ENCODE measurements at places on chromosomes 3 and 15.
A peak's percentile ranks its signal among the peaks of the same experiment; 100 is the strongest.

DNA sequence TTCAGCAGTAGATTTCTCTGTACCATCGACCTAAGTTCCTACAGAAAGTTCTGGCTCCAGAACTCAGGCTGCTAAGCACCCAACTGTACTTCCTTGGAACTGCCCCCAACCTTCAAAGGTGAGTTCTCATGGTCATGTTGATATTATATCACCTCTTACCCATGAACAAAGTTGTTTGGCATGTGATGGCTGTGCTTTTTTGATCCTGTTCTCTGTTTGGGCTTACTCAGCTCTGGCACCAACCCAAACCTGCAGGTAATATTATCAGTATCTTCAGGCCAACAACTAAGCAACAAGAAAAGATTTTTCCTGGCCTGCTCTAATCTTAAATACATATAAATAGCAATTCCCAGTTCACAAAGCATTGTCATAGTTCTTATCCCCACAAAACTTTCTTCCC is 318.7 kb upstream of the LMCD1 start:
- DNase-seq = no peak

GRCh38 chr3:138890555-138891187 is 55.9 kb upstream of the PIK3CB start:
- DNase-seq = no peak

DNA sequence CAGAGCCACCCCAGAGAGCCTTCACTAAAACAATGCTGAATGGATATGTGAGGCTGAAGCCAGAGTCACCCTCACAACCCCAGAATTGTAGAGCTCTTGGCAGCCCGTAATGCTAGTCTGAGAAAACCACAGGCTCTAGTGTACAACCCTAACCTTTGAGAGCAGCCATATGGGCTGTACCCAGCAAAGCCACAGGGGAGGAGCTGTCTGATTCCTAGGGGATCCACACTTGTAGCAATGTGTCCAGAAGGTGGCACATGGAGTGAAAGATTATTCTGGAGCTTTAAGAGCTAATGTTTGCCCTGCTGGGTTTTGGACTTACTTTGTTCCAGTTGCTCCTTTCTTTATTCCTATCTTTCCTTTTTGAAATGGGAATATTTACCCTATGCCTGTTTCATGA is 626.8 kb downstream of the GRM7 start:
- no peak for DNase-seq

DNA sequence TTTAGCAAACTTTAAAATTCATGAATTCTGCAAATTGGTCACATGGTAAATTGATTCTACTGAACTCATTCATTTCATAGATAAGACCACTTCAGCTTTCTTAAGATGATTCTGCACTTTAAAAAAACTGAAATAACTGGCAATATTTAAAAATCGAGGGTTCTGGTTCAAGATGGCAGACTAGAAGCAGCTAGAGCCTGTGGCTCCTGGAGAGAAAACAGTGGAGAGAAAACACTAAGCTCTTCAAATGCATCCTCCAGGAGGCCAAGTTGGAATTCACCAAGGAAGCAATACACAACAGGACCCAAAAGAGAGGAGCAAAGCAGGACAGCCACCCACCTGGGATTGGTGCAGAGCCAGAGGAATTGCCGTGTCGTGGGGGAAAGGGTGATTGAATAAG is 132.1 kb downstream of the SPATA16 start:
- DNase-seq = no peak

DNA sequence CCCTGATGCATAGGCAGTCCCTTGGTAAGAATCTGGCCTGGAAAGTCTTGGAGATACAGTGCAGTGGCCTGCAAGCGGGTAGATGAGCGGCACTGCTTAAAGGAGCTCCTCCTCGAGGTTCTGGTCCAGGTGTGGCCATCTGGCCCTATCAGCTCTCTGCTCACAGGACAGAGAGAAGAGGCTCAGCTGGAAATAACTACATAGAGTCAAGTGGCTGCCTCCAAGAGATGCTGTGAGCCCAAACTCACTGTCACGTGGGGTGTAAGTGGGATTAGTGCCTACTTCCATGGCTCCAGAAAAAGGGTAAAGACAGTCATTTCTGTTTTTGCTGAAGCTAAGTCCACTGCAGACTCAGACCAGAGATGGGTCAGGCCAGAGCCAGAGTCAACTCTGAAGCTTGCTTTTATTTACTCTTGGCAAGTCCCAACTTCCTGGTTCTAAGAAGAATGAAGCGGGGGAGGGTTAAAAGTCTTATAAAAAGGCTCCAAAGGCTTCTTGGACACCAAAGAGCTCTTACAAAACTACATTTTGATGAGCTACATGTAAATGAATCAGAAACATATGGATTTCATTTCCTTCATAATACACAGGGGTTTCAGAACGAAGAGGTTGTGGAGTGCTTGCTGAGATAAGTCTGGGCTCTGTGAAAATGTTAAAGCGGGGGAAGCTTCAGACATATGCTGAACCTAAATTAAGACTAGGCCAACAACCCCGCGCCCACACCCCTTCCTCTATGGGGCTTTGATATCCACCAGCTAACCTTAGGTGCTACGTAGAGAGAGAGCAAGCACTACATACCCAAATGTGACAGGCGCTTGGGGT is 77.1 kb downstream of the PDZRN3 start:
- no peak for DNase-seq

- DNase-seq = no peak
Measured at GRCh38 chr15:81021321-81021720, 20.6 kb downstream of the TLNRD1 start.

DNA sequence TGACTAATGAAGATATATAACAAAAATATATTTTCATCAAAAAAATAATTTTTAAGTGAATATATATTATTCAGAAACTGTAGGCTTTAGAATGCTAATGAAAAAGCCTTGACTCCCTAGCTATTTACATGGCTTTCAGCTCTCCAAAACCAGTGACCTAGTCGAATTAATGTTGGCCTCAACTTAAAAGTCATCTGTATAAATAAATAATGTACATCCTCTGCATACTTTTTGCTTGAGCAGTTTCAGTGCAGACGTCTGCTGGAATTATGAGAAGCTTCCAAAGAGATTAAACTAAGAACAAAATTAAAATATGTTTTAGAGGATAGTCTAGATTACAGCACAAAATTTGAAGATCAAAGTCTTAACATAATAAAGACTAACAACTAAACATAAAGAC is 520.4 kb upstream of the ALCAM start:
- DNase-seq = no peak

DNA sequence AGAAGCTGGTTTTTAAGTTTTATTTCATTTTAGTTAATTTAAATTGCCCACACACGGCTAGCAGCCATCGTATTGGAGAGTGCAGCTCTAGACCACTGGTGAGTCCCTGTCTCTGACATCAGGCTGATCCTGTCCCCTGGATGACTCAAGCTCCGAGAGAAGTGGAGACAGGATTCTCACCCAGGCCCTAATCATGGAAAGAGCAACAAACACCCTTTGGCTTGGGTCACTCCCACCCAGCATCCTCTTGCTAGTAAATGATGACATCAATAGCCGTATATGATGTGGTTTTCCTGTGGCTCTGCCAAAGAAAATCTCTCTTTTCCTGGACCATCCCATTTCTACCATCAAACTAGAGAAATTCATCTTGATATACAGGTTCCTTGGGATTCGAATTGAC is 182.2 kb downstream of the NTRK3 start:
- no peak for DNase-seq

GRCh38 chr3:134339913-134340312 is 34.3 kb downstream of the AMOTL2 start:
- DNase-seq = no peak

GRCh38 chr3:27224197-27224596 is 145.0 kb downstream of the NEK10 start:
- no peak for DNase-seq

DNA sequence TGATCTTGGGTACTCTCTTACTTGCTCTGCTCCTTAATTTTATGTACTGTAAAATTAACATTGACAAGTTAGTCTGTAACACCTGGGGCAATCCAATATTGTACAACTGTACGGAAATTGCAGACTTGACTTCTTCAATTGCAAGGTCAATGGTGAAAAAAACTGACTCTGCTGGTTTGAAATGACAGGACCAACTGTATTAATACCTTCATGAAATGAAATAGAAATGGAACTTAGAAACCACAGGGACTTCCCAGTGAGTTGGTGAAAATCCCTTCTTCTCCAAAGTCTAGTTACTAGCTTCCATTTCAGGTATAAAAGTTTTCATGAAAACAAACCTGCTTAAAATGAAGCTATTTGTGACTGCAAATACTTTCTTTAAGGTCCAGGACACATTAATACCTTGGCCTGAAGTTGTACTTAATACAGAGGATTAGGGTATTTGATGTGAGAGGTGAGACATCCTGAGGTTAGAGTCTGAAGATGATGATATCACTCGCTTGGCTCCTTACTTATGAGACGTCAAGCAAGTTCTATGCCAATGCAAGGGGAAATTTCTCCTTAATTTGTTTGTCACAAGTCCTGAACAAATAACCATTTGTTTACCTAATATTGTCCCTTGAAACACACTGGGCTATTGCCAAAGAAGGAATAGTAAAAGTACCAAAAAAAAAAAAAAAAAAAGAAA is 226.2 kb upstream of the TP63 start:
- DNase-seq = peak; percentile 25

DNA sequence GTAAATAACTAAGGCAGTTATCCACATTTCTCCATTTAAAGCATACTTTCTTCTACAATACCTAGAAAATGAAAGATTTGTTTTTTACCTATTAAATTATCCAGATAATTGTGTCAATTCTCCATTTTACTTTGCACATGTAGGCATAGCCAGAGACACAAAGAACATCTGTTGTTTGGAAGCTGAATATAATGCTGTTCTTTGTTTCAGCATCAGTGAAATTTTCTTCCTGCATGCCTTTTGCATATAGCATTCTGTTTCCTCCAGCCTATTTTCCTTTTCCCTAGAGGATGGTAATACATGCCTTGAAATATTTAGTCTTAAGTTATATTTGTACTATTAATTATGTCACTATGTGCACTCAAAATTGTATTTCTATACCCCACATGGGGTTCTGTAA is 233.7 kb downstream of the CNTN6 start:
- DNase-seq = no peak

DNA sequence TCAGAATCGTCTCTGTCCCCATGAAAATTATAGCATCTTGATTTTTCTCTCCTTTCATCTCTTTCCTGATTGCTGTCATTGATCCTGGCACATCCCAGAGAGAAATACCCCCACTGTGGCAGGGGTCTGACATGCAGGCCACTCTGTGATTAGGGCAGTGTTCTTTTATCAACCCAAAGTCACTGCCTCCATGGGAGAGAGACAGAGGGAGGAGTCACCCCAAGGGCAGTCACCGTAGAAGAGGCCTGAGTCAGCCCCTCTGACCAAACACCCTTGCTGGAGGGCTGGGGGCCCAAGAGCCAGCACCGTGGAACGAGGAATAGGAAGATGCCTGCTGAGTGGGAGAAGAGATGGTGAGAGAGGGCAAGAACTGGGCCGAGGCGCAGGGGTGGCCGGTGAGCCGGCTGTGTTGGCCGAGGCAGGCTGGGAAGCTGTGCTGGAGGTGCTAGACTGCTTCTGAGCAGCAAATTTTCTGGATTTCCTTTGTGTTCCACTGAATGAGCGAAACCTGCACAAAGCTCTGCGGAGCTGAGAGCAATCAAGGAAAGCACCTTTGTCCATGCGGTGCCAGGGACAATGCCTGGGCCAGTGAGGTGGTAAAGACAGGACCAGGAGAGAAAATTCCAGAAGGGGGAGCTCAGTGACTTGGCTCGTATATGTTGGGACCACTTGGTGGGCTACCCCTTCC is 103.8 kb downstream of the ADCY5 start:
- DNase-seq = no peak

DNA sequence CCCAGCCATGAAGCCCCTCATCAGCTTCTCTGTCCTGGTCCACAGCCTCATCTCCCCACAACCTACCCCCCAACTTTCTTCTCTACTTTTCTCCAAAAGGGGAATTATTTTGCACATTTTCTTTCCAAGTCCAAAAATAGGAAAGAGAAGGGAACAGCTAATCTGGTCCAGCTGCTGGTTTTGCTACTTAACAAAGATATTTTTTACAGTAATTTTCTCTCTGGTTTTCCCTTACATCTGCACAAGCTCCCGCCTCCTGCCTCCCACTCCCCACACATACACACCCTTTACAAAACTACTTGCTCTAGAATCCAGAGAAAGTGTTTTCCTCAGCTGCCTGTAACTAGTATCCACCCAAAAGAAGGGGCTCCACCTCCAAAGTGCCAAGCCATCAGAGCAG is 177.2 kb downstream of the POLR2M start:
- no peak for DNase-seq

DNA sequence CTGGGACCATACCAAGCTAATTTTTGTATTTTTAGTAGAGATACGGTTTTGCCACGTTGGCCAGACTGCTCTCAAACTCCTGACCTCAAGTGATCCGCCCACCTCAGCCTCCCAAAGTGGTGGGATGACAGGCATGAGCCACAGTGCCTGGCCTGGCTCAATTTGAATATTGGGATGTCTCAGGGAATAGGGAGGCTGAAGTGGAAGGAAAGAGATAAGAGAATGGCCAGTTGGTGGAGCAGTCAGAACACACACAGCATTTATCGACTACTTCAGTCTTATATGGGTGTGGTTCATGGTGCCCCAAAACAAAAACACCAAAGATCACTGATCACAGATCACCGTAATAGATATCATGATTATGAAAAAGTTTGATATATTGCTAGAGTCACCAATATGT is 144.4 kb downstream of the GMNC start:
- DNase-seq = no peak

DNA sequence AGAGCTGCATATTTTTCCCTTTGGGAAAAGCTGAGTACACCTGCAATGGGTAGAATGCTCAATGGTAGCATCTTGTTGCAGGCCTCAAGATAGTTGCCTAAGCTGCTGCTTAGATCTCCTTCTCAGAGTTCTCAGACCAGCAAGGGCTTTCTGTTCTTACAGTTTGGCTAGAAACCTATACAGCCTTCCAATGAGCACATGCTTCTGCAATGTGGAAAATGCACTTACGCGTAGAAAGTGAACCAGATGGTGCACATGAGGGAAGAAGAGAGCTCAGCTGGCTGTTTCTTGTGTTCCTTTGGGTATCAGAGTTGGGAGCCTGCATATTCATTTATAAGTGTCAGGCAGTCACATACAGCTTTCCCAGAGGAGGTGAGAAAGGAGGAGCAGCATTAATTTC is 136.4 kb downstream of the B3GALNT1 start:
- no peak for DNase-seq

- no peak for DNase-seq
Measured at GRCh38 chr3:176632925-176633324, 564.4 kb downstream of the TBL1XR1 start.

- DNase-seq = no peak
Measured at GRCh38 chr3:144737281-144737680, 765.7 kb downstream of the DIPK2A start.

- DNase-seq = no peak
Measured at GRCh38 chr3:130693314-130693713, 53.3 kb downstream of the PIK3R4 start.

All from activated CD4-positive, alpha-beta T cell treated with anti-CD3 and anti-CD28 coated beads, Interleukin-2, Interleukin-6, amounts not matched to agents 100 ng/mL and 50 ng/mL, durations not matched to agents 16 hours and 8 hours (primary cell).